Fibroblast of skin of right biceps (primary cell): ENCODE measurements at places on chromosomes 12 and 14.

DNA sequence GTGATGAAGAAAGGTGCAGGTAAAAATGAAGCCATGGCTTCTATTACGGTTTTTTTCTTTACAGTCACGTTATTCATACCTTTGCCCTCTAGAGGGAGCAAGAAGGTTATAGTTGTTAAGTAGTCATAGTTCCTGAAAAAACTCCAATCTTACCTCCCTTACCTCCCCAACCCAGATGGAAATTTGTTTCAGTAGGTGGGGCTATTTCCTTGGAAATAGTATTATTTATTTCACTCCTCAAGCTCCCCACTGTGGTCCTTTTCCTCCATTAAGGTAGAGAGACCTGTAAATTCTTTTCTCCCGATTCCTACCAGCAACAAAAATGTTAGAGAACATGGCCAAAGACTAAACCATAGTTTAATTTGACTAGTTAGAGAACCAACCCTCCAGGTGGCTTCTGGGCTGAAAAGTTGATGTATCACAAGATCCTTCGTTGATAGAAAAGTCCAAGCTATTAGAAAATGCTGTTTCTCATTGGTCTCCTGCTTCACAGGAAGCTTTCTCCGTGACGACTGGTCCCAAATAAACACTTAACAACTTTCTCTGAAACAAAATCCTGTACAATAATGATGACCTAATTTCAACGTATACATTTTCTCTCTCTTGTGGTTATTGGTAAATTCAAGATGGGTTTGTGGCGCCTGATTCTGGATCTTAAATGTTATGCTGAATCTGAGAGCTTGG, 43.5 kb downstream of the TMX1 start:
- DNase-seq, result peak; percentile 91

DNA sequence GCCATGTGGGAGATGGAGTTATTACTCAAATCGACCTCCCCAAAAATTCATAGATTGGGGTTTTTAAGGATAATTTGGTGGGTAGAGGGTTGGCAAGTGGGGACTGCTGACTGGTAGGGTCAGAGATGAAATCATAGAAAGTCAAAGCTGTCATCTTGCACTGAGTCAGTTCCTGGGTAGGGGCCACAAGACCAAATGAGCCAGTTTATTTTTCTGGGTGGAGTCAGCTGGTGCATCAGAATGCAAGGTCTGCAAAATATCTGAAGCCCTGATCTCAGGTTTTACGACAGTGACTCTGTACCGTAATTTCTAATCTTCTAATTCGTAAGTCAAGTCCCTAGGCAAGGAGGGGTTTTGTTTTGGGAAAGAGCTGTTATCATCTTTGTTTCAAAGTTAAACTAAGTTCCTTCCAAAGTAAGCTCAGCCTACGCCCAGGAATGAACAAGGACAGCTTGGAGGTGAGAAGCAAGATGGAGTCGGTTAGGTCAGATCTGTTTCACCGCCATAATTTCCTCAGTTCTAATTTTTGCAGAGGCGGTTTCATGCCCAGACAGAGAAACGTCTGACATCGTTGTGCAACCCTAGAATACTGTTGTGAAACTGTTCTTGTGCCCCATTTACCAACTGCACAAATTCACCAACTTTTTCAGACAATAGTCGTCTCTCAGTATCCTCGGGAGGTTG, 104.5 kb upstream of the SFSWAP start:
- no peak for DNase-seq

- DNase-seq, result peak; percentile 42
These were observed 8.3 kb upstream of the ERBB3 start for GRCh38 chr12:56071648-56072047.

- DNase-seq, result peak; percentile 12
These were observed 554 bp downstream of the SPPL3 start for GRCh38 chr12:120903412-120904196.

DNA sequence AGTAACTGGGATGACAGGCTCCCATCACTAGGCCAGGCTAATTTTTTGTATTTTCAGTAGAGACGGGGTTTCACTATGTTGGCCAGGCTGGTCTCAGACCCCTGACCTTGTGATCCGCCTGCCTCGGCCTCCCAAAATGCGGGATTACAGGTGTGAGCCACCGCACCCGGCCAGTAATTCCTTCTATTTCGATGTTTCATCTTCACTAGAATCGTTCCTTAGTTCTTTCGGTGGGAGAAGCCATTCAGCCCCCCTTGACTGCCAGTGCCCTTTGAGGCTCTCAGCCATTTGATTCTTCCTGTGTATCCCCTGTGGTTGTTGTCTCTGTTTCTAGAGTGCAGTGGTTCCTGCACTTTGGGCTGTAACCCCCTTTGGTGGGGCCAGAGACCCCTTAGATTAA, 174.1 kb downstream of the ETV6 start:
- no peak for DNase-seq

- no peak for DNase-seq
These were observed 272.0 kb upstream of the E2F7 start for GRCh38 chr12:77337362-77337761.

DNA sequence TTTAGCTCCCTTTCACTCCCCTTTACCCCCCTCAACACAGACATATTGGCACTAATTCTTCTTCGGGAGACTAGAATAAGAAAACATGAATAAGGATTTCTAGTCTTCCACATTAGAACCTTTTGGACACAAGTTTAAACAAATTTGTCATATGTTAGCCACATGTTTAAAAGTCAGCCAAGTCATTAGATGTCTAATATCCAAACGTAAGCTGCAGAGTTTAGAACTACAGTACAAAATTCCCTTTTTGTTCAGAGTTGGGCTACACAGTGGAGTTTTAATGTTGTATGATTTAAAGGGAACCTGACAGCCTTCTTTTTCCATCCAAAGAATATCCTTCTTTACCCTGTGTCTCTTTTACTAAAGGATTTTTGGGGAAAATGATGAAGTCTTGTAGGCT, 79.8 kb downstream of the PDE6H start:
- DNase-seq, result no peak

- DNase-seq, result peak; percentile 92
These were observed 98.6 kb downstream of the SCARB1 start for GRCh38 chr12:124764870-124765580.

GRCh38 chr12:10211940-10212738, 538 bp upstream of the GABARAPL1 start:
- peak; percentile 99 for DNase-seq

- DNase-seq, result peak; percentile 47
These were observed 74.9 kb downstream of the NTF3 start for GRCh38 chr12:5506821-5507231.

GRCh38 chr12:53131844-53132243, 28.6 kb downstream of the SOAT2 start:
- no peak for DNase-seq

DNA sequence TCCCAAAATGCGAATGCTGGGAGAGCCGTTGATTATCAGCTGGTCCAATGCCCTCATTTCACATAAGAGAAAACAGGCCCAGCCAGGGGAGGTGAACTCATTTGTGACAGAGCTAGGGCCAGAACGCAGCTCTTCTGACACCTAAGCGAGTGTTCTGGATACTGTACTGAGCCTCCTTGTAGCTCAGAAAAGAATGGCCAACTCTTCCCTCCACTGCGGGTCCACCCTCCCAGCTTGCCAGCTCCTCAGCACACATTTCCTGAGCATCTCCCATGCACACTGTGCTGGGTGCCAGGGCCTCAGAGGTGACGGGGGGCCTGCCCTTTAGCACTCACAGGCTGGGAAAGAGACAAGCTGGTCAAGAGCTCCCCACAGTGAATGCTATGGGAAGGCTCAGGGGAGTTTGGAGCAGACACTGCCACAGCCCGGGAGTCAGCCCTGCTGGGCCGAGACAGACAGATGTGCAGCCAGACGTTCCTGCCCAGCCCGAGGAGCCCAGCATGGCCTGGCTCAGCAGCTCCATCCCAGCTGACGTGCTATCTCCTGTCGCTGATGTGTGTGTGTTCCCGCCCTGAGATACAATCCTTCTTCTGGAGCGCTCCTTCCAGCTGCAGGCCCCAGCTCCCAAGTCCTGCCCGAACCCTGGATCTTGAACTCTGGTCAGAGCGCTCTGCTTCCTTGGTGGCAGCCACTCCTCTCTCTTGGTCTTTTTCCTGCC, 3.5 kb downstream of the CMTM5 start:
- DNase-seq, result no peak

DNA sequence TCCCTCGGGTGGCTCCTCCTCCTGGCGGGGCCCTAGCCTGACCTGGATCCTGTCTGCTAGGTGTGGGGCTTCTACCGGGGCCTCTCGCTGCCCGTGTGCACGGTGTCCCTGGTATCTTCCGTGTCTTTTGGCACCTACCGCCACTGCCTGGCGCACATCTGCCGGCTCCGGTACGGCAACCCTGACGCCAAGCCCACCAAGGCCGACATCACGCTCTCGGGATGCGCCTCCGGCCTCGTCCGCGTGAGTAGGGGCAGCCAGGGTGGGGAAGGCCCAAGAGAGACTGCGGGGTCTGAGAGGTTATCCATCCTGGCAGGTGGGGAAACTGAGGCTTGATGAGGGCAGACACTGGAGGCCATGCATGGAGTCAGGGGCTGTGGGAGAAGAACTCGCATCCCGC, 4.0 kb downstream of the SLC25A47 start:
- no peak for DNase-seq

DNA sequence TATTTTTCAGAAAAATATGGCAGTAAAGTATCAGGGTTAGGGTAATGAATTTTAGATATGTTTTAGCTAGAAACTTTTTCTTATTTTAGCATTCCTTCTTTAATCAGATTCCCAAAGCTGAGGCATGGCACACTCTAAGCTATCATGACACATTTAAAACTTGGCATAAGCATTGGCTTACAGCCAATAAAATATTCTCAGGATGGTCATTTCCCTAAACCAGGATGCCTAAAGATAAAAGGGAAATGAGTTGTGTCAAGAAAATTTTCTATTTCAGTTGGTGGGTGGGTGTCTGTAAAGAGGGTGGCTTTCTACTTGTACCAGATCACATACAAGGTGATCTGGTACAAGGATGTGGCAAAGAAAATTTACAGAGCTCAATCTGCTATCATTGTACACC, 47.8 kb downstream of the PEBP1 start:
- DNase-seq, result no peak

GRCh38 chr12:115137812-115138521, 454.0 kb upstream of the TBX3 start:
- no peak for DNase-seq

DNA sequence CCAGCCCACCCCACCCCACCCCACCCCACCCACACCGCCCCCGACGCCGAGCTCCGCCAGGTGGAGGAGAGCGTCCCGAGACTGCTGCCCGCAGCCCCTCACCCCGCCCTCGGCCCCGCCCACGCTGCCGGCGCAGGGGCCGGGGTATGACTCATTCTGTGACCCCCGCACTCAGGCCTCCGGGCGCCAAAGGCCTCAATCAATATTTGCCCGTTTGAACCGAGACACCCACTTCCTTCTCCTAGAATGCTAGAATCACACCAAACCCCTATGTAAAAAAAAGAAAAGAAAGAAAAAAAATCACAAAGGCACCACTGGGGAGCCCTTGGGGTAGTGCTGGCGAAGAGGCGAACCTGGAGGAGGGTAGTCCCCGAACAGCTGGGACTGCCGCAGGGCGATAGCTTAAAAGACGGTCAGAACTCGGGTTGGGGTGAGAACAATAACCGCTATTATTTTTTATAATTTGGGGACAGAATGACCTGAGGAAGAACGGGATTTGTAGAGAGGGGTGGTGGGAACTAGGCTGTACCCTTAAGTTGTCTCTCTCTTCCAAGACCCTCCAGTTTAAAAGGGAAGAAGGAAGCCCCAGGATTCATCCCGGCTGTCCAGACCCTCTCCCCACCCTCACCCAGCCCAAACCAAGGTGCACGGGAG, 894 bp downstream of the KRT8 start:
- peak; percentile 66 for DNase-seq

DNA sequence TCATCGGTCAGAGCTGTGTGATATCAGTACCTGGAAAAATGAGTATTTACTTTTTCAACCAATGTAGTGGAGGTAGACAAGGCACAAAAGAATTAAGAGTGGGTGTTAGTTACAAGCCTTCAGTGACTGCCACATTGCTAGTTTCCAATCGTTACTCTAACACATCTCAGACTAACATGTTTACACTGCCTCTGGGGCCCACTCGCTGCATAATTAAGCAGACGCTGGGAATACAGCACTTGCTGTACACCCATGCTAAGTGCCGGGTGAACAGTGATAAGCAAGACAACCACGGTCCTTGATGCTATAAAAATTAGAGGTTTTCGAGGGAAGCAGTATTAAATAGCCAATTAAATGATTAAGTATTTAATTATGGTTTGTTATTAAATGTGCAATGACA, 1147.6 kb downstream of the AACS start:
- DNase-seq, result no peak

DNA sequence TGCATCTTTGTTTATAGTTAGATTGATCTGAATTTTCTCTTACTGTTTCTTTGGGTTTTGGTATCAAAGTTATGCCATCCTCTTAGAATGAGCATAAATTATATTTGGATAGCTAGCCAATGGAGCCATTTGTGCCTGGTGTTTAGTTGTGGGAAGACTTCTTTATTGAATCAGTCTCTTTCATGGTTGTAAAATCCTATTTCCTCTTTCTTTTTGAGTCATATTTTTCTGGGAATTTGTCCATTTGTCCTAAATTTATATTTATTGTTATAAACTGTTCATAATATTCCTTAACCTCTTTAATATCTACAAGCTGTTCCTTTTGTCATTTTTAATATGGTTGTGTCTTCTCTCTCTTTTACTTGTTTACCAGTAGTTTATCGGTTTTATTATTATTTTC, 462.5 kb downstream of the AEBP2 start:
- DNase-seq, result no peak

- no peak for DNase-seq
These were observed 134.1 kb downstream of the SLC41A2 start for GRCh38 chr12:104823985-104824461.

DNA sequence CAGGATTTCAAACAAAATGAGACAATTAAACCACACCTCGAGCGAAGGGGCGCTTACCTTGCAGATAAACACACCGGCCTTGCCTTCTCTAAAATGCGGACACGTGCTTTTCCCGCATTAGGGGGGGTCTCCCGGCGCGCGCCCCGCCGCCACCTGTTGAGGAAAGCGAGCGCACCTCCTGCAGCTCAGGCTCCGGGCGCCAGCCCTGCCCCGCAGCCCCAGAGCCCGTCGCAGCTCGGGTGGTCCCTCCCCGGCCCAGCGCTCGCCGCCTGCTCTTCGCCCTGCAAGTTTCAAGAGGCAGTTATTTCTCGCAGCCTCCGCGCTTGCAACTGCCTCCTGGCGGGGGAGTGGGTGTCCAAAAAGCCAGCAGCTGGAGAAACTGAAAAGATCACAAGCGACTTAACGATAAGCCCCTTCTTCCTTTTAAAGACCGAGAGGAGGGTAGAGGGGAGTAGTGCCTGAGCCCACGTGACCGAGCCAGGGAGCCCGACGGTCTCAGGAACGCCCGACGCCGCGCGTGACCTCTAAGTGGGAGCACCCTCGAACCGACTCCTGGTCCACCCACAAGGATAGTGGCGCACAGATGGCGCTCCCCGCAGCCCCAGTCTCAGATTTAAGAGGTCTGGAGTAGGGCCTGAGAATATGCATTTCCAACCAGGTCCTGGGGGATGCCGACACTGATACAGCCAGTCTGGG, at the start of gene ESR2:
Gene ESR2 (minus strand): TSS at position 396 of the 696 bp plus-strand sequence. CDS start 11,386 bp downstream, outside the sequence.
- DNase-seq, result peak; percentile 19

GRCh38 chr12:109458086-109458485, 19.0 kb downstream of the KCTD10 start:
- DNase-seq, result peak; percentile 66

GRCh38 chr14:81303258-81303935, 82.6 kb upstream of the GTF2A1 start:
- DNase-seq, result no peak
